IPS DF 19.7 (cell line): ENCODE measurements at places on chromosomes 2 and 18.

DNA sequence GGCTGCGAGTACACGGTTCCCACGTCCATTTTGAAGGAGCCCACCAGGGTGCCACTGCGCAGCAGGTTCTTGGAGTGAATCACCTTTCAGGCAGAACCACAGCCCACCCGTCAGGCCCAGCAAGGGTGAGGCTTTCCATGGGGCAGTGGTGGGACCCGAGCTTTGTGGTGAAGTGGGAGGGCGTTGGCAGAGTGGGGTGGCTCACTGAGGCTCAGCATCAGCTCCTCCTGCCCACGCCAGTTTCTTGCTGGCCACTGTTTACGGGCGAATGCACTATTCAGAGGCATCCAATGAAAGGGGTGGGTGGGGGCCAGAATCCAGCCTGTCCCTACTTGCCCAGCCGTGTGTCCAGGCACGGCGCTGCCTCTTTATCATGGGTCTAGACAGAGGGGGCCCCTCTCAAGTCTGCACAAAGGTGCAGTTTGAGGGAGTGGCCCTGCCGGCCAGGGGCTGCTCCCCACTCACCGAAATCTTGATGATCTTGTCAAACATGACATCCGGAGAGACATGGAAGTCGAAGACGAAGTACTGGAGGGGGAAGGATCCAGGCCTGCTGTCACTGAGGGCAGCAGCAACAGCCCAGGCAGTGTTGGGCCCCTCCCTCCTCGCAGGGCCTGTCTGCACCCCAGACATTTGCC is 11.4 kb upstream of the OTOF start:
- DNase-seq: no peak

GRCh38 chr2:1051075-1051474 is 100.4 kb downstream of the SNTG2 start:
- DNase-seq: peak; percentile 45

DNA sequence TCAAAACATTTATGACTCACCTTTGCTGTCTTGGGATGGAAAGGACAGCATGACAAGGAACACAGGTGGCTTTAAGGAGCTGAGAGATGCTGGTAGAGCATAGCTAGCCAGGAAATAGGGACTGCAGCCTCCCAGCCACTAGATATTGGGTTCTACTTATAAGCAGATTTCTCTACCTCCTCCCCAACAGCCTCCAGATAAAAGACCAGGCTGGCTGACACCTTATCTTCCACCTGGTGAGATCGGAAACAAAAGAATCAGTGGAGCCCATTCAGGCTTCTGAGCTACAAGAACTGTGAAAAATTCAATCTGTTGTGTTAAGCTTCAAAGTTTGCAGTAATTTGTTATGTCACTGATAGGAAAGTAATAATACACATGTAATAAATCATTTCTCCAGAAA is 1278.5 kb upstream of the ZEB2 start:
- no peak for DNase-seq

GRCh38 chr2:1856475-1856874 is 112.2 kb upstream of the PXDN start:
- DNase-seq: no peak

- DNase-seq: no peak
These were observed 17.7 kb downstream of the ITGB1BP1 start for GRCh38 chr2:9405636-9406035.

- peak; percentile 20 for DNase-seq
These were observed 103.8 kb upstream of the TPO start for GRCh38 chr2:1309507-1309906.

DNA sequence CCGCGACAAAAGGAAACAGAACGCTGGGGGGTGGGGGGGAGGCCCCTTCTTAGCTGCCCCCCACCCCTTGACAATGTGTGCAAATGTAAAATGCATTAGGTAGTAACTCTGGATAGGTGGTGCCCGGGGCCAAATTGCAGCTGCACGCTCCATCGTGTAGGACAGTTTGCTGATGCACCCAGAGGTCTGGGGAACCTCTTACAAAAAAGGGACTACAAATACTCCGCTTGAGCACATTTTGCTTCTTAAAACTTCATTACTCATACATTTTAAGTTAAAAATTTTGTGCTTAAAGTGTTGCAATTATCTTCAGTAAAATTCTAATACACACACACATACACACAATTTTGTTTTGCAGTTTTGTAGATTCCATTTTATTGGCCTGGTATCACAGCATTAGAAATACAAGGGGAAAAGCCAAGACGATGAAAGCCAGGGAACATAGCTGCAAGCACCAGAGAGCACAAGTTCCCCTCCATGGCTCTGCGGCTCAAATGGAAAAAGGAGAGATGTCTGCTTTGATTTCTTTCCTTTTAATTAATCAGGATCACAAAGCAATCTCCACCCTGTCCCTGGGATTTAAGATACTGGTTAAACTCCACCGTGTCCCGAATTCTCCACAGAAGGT is 582.1 kb downstream of the ZEB2 start:
- no peak for DNase-seq

DNA sequence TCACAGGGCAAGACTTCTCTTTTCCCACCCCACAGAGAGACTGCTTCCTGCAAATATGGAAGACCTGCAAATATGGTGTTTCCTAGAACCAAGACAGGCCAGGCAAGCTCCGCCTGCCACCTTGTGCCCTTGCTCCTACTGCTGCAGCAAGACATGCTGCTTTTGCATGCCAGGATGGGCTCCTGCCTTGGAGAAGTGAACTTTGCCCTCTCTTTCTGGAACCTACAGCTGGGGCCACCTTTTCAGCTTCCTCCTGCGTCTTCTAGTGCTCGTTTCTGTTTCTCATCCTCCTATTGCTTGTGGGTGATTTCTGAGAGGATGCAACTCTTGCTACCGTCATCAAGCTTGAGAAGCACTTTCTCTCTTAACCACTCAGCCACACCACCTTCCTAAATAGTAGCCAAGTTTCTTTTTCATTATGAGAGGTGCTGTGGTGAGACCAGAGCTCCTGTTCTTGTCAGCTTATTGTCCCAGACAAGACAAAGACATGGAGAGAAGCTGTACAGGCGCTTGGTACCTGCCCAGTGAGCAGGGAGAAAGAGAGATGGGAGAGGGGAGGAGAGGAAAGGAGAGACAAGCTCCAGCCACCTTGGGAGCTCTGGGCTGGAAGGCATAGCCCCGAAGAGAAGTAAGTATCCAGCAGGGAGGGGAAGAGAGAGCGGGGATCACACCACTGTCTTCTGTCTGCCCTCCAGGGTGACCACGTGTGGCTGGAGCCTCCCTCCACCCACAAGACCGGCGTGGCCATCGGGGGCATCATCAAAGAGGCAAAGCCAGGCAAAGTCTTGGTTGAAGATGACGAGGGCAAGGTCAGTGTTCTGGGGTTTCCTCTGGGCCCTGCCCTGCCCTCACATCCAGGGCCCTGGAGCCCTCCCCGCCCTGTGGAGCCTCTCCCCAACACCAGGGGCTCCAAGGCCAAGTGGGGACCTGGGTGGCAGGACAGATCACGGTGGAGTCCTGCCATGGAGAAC is 28.3 kb downstream of the MYO7B start:
- no peak for DNase-seq

- DNase-seq: no peak
These were observed 92.2 kb downstream of the ALPK2 start for GRCh38 chr18:58536534-58537271.

DNA sequence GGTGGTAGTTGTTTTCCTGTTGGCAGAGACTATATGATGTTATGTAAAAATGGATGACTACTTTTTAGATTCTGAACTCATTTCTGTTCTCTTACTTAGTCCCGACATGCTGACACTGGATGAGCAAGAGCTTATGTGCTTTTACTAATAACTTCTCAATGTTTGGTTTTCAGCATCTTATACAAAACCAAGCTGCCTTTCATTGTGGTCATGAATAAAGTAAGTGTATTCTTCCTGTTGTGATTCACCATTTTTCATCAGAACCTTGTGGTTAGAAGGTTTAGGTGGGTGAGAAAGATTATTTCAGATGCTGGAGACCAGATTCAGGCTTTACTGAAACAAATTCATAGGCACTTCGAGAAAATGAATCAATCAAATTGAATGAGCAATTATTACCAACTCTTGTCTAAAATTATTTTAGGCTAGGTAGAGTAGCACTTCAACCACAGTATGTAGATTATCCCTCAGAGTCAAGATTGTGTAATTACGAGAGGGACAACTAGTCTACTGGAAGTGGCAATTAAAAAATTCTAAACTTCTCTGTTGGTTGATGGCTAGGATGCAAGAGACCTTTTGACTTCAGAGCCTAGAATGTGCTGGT is 9.3 kb downstream of the GPN1 start:
- DNase-seq: no peak

- DNase-seq: no peak
These were observed 4.7 kb downstream of the GALNT5 start for GRCh38 chr2:157262248-157262647.

- DNase-seq: no peak
These were observed 208.8 kb downstream of the NBAS start for GRCh38 chr2:15352363-15352762.

DNA sequence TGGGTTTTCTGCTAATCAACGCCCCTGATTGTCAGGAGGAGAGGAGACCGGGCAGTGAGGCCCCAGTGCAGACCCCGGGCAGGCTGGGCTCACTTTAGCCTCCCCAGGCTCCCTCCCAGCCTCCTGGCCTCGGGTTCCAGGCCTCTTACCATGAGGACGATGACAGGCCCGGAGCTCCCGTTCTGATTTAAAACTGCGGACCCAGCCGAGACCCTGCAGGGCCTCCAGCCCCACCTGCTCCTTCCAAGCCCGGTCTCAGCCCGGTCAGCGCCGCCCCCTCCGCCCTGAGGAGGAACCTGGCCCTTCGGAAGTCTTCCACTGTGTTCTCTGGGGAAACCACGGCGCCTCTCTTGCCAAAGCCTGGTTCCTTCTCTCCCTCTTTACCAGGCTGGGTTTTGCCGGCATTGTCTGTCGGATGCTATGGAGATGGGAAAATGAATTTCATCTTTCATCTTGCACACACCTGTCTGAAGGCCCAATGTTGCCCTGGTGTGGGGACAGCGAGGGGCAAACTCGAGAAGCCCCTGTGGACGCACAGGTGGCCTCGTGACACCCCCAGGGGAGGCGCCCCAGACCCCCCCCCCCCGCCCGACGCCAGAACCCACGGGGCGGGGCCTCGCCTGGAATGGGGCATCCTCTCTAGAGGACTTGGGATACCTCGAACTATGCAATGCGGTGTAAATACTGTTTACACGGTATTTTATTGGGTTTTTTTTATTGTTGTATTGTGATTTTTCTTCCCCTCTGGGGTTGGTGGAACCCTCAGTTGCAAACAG is 37.7 kb upstream of the CTDP1 start:
- no peak for DNase-seq

- DNase-seq: no peak
These were observed 16.5 kb downstream of the LPIN1 start for GRCh38 chr2:11762799-11763461.

- DNase-seq: no peak
These were observed 20.4 kb downstream of the CCT7 start for GRCh38 chr2:73254343-73255006.

- peak; percentile 79 for DNase-seq
These were observed 19.3 kb upstream of the RBBP8 start for GRCh38 chr18:22913861-22914260.

DNA sequence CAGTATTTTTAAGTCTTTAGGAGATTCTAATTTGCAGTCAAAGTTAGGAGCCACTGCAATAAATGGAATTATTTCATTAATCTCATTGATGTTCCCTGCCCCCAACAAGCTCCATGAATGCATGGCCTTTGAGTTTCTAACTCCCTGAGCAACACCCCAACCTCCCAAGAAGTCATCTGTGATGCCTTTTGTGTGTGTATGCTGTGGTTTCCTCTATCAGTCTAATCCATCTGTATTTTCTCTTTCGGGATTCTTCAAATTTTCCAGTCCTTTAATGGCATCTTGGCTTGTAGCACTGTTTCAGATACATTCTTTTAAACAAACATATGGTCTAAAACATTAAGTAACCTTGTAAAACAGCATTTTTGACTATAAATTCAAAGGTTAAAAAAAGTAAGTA is 16.8 kb downstream of the SERPINB10 start:
- DNase-seq: no peak

DNA sequence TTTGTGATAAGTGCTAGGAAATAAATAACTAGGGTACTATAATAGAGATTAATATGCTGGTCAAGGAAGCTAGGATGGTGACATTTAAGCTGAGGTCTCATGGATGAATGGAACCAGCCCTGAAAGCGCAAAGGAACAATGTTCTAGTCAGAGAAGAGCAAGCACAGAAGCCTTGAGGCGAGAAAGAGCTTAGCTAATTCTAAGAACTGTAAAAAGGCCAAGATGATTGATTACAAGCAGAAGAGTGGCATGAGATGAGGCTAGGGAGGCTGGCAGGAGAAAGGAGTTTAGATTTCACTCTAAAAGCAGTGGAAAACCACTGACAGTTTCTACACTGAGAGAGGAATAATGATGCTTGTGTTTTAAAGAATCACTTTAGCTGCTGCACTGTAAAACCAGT is 3.4 kb upstream of the YIPF4 start:
- DNase-seq: no peak

- DNase-seq: no peak
These were observed 37.3 kb downstream of the EFR3B start for GRCh38 chr2:25079050-25079635.

- DNase-seq: no peak
These were observed 139.1 kb downstream of the DNAH7 start for GRCh38 chr2:195929531-195929930.

GRCh38 chr2:135473567-135473966 is 57.5 kb downstream of the ZRANB3 start:
- DNase-seq: no peak

GRCh38 chr18:58670404-58671110 is 708 bp upstream of the MALT1 start:
- no peak for DNase-seq

- no peak for DNase-seq
These were observed 169.8 kb downstream of the THSD7B start for GRCh38 chr2:136935119-136935518.

DNA sequence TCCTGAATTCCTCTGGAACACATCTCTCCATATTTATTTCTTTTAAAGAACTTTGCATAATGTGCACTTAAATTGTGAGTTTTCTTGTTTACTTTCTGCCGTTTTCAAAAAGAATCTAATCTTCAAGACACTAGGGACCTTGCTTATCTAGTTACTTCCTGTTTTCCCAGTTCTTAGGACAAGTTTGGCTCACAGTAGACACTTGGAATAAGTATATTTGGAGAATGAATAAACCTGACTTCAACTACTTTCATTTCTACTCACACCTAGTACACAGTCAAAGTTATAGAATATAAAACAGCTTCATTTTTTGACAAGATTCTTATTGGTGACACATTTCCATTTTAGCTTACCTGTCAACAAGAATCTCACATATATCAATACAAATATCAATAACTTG is 155.6 kb upstream of the CCDC195 start:
- DNase-seq: no peak

DNA sequence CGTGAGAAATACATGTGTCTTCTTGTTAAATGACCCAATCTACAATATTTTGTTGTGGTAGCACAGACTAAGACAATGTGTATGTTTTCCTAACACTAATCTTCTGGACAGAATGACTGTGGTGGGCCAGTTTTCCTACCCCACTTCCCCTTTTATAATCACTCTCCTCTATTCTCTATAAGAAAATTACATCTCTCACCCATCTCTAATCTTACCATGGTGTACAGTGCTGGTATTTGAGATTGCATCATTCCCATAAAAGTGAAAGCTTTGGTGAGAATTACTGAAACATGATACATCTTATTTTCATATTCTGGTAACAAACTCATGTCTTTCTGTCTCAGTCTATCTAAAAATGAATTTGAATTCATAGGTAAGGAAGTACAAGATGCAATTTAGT is 40.5 kb downstream of the CAVIN2 start:
- DNase-seq: no peak

- DNase-seq: no peak
These were observed 50.9 kb downstream of the PLEKHA3 start for GRCh38 chr2:178531168-178531567.

GRCh38 chr18:47389210-47389609 is 137.8 kb upstream of the SKOR2 start:
- DNase-seq: no peak

- no peak for DNase-seq
These were observed 84.4 kb downstream of the TGOLN2 start for GRCh38 chr2:85243101-85244072.
